Testis (tissue), 5 donors: ENCODE measurements at places on chromosomes 5 and 9. TPM values are rescaled to one million over a fixed set of nuclear protein-coding genes. Genes with fewer than 3 reads are reported as not detected.
A peak's percentile ranks its signal among the peaks of the same experiment; 100 is the strongest.

The RNF208 gene
- total RNA-seq: 3.0 TPM

GRCh38 chr5:122007546-122007945 lies 45.8 kb downstream of the SRFBP1 start:
- H3K4me3 ChIP-seq: no peak overlapping the region
- no peak for DNase-seq

DNA sequence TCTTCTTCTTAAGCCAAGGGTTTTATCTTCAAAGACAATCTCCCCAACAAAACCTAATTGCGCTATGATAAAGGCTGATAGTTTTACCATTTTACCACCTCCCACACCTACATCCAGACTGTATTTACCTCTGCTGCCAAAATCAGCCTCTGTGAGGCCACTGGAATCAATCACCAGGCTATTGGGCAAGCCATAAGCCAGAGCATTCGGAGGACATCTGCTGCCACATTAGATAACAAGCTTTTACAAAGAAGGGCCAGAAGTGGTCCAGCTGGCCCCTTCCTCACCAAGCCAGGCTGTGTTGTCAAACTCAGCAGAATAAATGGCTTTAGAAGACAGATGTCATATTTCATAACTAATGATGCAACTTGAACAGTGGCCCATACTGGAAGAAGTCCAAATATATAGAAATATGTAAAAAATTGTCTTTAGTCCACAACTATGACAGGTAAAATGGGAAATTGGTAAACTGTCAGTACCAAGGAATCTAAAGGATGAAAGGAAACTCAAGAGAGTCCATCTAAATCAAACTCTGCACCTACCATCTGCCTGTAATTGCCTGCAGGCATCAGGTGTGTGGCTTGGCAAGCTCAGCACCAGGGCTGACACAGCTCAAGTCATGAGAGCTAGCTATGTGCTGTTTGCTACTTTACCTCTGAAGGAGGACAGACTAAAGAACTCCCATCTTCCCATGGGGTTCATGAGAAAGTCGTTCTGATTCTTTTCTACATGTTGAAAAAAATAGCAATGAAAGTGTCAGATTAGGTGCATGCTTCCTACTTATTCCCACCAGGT lies 16.1 kb downstream of the SLC45A2 start:
- H3K27me3 ChIP-seq: no peaks in the 10 kb centered on the region
- no peak for DNase-seq
- H3K4me1 ChIP-seq: peaks cover 4% of the 10 kb centered on the region
- H3K36me3 ChIP-seq: no peaks in the 10 kb centered on the region
- no peak overlapping the region for H3K4me3 ChIP-seq
- H3K27ac ChIP-seq: no peak overlapping the region

The AK8 gene
- total RNA-seq: 15.0 TPM

The GALNT10 gene
- 19.3 TPM for total RNA-seq

DNA sequence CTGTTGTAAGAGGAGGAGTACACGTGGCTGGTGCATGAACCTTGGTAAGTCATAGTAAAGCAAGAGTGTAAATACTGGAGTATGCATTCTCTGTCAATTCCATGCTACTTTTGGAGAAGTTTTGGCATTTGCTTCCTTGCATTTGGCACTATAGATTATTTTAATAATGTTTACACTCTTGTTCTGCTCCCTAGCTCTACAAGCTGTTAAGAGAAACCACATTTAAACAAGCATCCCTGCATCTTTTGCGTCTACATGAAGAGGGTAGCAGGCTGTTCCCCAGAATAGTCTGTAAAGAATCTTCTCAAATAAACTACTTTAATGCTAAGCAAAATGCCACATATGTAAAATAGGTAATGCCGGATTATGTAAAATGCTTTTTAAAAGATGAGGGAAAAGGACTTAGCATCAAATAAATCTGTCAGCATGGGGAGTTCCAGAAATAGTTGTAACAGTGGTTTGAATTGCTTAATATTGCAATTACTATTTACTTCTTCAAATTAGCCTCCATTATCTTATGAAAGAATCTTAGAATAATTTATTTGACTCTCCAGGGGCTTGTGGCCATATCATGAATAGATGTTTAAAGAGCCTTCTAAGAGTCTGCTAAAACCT lies 2127.3 kb upstream of the WWC1 start:
- DNase-seq: no peak
- no peak overlapping the region for H3K27ac ChIP-seq
- no peak overlapping the region for H3K4me3 ChIP-seq
- no peaks in the 10 kb centered on the region for H3K4me1 ChIP-seq
- H3K36me3 ChIP-seq: no peaks in the 10 kb centered on the region

DNA sequence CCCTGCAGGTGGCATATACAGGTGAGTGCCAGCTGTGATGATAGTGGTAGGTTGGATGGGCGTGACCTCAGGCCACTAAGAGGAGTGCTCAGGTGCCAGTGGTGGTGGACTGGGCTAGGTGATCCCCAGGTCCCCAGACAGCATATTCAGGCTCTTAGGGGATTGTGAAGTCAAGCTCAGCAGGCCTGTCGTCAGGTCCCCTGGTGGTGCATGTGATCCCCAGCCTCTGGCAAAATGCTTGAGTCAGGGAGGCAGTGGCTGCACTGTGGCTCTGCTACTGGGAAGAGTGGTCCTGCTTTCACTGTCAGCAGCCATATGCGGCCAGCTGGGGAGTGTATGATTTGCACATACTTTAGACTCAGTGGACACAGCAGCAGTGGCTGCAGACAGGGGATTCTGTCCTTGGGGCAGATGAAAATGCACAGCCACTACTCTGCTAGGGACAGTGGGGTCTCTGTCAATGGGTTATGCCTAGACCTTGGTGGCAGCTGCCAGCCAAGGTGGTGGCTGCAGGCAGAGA lies 31.6 kb upstream of the CTSL start:
- no peaks in the 10 kb centered on the region for H3K36me3 ChIP-seq
- no peak overlapping the region for H3K4me3 ChIP-seq
- H3K4me1 ChIP-seq: no peaks in the 10 kb centered on the region
- H3K27ac ChIP-seq: no peak overlapping the region

DNA sequence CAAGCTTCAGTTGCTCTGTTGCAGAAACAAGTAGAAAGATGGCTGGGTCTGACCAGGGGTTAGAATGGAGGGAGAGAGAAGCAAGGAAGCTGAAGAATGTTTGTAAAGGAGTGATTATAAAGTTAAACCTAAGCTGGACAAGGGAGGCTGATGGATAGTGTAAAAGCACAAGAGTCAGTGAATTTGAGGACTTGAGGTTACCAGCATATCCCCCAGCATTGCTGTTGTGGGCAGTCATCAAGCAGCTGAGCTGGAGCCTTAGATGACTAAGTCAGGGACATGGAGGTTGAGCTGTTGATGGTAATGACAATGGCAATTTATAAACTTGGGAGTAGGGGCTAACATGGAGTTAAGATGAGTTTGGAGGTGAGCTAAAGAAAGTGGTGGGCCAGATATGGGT lies 131.5 kb downstream of the ERCC6L2 start:
- peaks cover 13% of the 10 kb centered on the region for H3K4me1 ChIP-seq
- no peaks in the 10 kb centered on the region for H3K36me3 ChIP-seq
- H3K27ac ChIP-seq: no peak overlapping the region
- no peaks in the 10 kb centered on the region for H3K27me3 ChIP-seq
- DNase-seq: no peak

DNA sequence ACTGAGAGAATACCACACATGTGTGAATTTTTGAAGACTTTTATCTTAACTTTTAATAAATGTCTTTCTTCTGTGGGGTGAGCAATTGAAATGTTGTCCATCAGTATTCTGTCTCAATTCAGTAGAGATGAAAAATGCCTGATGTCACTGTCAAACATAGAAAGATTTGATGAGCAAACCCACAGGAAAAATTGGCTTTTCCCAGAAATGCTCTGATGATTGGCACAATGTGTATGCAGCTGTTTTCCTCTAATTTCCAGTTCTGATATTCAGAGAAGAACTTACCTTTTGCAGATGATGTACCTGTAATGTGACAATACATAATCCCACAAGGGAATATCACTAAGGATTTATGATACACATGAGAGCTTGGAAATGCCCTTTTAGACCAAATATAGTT lies 340.0 kb downstream of the PTPRD start:
- no peak for DNase-seq
- no peak overlapping the region for H3K4me3 ChIP-seq

- no peaks in the 10 kb centered on the region for H3K4me1 ChIP-seq
- DNase-seq: no peak
- H3K36me3 ChIP-seq: no peaks in the 10 kb centered on the region
- H3K4me3 ChIP-seq: no peak overlapping the region
These were observed 501.3 kb upstream of the RORB start for GRCh38 chr9:73995836-73996235.

The SLC6A7 gene
- 0.12 TPM for total RNA-seq

The PIP5KL1 gene
- 10.2 TPM for total RNA-seq

The GHR gene
- 4.7 TPM for total RNA-seq

GRCh38 chr5:142313682-142314081 lies 11.1 kb downstream of the SPRY4 start:
- H3K4me1 ChIP-seq: no peaks in the 10 kb centered on the region
- no peak overlapping the region for H3K27ac ChIP-seq
- H3K4me3 ChIP-seq: no peak overlapping the region
- no peak for DNase-seq

The OLFML2A gene
- 5.2 TPM for total RNA-seq

GRCh38 chr9:99905833-99906402 lies 536 bp upstream of the STX17 start:
- H3K4me3 ChIP-seq: peak overlapping the region; percentile 81
- H3K36me3 ChIP-seq: no peaks in the 10 kb centered on the region
- DNase-seq: no peak
- peak overlapping the region; percentile 98 for H3K27ac ChIP-seq
- H3K27me3 ChIP-seq: no peaks in the 10 kb centered on the region

DNA sequence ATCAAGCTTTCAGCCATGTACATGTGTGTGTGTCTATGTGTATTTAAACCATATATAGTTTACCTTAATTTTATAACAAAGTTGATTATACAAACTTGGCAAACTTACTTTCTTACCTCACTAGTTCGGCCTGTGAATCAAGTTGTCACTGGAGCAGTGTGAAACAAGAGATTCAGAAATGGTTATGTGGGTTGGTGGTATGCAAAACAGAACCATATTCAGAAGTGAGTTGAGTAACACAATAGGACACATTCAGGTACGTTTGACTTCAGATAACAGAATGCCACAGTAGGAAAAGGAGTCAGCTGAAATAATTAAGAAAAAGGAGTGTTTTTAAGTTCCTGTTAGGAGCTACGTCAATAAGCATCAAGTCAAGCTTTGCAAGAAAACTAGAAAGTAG lies 21.5 kb downstream of the XPA start:
- H3K4me3 ChIP-seq: no peak overlapping the region
- no peaks in the 10 kb centered on the region for H3K27me3 ChIP-seq
- H3K4me1 ChIP-seq: no peaks in the 10 kb centered on the region
- no peak overlapping the region for H3K27ac ChIP-seq

DNA sequence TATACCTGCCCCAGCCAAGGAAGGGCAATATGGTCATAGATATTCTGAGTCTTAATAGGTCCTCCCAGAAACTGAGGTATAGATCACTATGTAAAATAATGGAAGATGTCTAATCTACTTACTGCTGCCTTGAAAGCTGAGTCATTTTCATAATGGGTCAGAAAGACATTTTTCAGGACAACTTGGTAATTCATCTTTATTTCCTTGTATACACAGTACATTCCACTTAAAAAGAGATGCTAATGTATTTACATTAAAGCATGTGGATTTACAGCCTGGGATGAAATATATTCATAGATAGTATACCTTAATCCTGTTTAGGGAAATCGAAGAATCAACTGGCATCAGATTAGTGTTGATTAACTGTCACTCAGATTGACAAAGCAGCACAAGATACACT lies 219.1 kb upstream of the PPP1R2B start:
- no peak for DNase-seq
- H3K27ac ChIP-seq: no peak overlapping the region
- H3K27me3 ChIP-seq: no peaks in the 10 kb centered on the region
- no peak overlapping the region for H3K4me3 ChIP-seq
- no peaks in the 10 kb centered on the region for H3K4me1 ChIP-seq
- no peaks in the 10 kb centered on the region for H3K36me3 ChIP-seq

DNA sequence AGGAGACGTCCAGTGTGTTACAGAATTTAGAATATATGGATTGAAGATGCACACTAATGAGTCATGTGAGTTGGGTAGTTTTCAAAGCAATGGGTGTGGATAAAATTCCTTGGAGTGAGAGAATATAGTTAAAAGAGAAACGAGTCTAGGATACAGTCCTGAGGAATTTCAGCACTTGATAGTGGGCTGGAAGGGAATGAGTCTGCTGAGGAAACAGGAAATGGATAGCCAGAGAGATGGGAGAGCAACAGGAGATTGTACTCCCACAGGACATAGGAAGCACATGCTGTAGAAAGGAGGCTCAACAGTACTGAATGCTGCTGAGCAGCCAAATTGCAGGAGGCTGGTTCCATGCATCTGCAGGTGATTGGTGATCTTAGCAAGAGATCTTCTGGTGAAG lies 68.1 kb downstream of the FBN2 start:
- H3K4me1 ChIP-seq: no peaks in the 10 kb centered on the region
- no peak overlapping the region for H3K4me3 ChIP-seq
- H3K27me3 ChIP-seq: no peaks in the 10 kb centered on the region
- H3K36me3 ChIP-seq: no peaks in the 10 kb centered on the region
- H3K27ac ChIP-seq: no peak overlapping the region

The TMEM171 gene
- total RNA-seq: 1.7 TPM

The SPINK7 gene
- not detected for total RNA-seq

GRCh38 chr9:91726406-91727100 lies 223.5 kb downstream of the ROR2 start:
- no peaks in the 10 kb centered on the region for H3K4me1 ChIP-seq
- no peak overlapping the region for H3K4me3 ChIP-seq
- H3K36me3 ChIP-seq: no peaks in the 10 kb centered on the region
- DNase-seq: no peak

GRCh38 chr9:111386386-111386785 lies 56.4 kb upstream of the OR2K2 start:
- H3K4me3 ChIP-seq: no peak overlapping the region
- H3K27me3 ChIP-seq: no peaks in the 10 kb centered on the region
- H3K27ac ChIP-seq: no peak overlapping the region
- no peak for DNase-seq
- no peaks in the 10 kb centered on the region for H3K4me1 ChIP-seq

The PCDHGA6 gene
- total RNA-seq: 9.7 TPM

DNA sequence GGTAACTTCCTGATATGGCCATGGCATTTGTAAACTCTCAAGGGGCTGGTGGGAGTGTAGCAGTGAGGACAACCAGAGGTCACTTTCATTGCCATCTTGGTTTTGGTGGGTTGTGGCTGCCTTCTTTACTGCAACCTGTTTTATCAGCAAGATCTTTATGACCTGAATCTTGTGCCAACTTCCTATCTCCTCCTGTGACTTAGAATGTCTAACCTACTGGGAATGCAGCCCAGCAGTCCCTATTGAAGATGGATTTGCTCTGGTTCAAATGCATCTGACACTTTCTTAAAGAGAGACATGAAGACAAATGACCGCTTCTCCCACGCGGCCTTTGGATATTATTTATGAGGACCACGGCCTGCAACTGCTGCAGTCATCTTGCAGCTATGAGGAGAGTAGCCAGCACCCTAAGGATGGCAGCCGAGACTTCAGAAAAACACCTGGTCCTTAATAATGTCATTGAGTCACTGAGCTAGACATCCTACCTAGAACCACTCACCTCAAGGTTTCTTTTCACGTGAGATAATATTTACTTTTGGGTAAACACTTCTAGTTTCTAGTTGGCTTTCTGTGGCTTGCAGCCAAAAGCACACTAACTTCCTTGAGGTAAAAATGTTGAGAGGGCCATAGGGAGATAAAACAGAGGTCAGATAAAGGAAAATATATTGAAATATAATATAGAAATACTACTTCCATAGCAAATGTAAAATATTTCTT lies 28.2 kb downstream of the CETN3 start:
- H3K4me3 ChIP-seq: no peak overlapping the region
- no peaks in the 10 kb centered on the region for H3K36me3 ChIP-seq
- no peaks in the 10 kb centered on the region for H3K27me3 ChIP-seq
- H3K27ac ChIP-seq: no peak overlapping the region
- no peak for DNase-seq
- no peaks in the 10 kb centered on the region for H3K4me1 ChIP-seq
